Dorsolateral prefrontal cortex (tissue), 122 donors: ENCODE measurements at places on chromosomes 11 and 22.

GRCh38 chr11:45446998-45447397 is 160.9 kb upstream of the SYT13 start:
- no peak for DNase-seq

- no peak for DNase-seq
Measured at GRCh38 chr11:1888811-1889210, 2.9 kb downstream of the PRR33 start.

GRCh38 chr22:22366537-22366936 is 122.0 kb downstream of the VPREB1 start:
- DNase-seq: no peak

DNA sequence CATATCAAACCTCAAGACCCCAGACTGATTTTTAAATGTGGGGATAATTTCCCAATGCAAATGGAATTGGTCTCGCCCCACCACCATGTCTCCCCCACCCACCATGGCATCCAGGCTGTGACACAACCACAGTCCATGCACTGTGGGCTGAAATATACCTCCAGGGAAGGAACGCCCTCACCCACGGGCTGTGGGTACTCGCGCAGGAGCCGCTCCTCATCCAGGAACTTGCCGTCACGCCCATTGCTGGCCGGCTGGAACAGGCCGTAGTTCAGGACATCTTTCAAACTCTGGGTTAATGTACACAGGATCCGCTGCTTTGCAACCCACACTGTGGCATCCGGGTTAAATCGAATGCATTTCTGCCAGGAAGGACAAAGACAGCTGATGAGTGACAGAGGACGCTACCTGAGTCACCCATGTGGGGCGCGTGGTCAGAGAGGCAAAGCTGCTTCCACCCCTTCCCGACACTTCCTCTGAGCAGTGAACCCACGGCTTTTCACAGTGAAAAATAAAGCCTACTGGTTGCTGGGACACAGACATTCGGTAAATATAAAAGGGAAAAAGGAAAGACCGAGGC is 133.6 kb downstream of the SHANK2 start:
- DNase-seq: no peak

GRCh38 chr11:17015627-17016126 is 1.5 kb upstream of the PLEKHA7 start:
- no peak for DNase-seq

GRCh38 chr11:58659404-58659803 is 36.9 kb downstream of the CNTF start:
- DNase-seq: no peak
